ENCODE measurements at places on chromosomes 6 and 20. TPM values are rescaled to one million over a fixed set of nuclear protein-coding genes. Genes with fewer than 3 reads are reported as not detected.

- DNase-seq, result no peak
These were observed 31.7 kb upstream of the OSTM1 start for GRCh38 chr6:108106261-108106660.

DNA sequence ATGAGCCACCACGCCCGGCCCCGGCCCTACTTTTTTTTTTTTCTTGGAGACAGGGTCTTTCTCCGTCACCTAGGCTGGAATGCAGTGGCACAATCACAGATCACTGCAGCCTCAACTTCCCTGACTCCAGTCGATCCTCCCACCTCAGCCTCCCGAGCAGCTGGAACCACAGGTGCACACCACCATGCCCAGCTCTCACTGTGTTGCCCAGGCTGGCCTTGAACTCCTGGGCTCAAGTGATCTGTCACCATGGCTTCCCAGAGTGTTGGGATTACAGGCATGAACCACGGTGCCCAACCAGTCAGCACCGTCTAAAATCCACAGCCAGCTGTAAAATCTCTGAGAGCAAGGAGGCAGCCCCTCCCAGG, 17.4 kb downstream of the SLC17A9 start:
- DNase-seq, result no peak

- no peak for DNase-seq
These were observed 141.0 kb upstream of the BTBD3 start for GRCh38 chr20:11776687-11777086.

GRCh38 chr6:4580361-4580760, 195.8 kb upstream of the CDYL start:
- DNase-seq, result no peak

DNA sequence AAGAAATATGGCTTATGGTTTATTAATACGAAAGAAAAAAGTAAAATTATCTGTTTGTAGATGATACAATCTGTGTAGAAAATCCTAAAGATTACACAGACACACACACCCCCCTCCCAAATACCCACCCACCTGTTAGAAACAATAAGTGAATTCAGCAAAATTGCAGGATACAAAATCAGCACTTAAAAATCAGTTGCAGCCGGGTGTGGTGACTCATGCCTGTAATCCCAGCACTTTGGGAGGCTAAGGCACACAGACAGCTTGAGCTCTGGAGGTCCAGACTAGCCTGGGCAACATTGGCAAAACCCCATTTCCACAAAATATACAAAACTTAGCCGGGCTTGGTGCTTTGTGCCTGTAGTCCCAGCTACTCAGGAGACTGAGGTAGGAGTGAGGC, 42.3 kb downstream of the NINL start:
- no peak for DNase-seq

- DNase-seq, result no peak
These were observed 220.7 kb downstream of the FUT9 start for GRCh38 chr6:96236471-96236870.

Gene GHRH
- 19.5 TPM for polyA plus RNA-seq

Gene MTFR2
- polyA plus RNA-seq, result 0.07 TPM

Data from right cardiac atrium (tissue), 5 donors.